Activated CD4-positive, alpha-beta memory T cell treated with anti-CD3 and anti-CD28 coated beads for 36 hours (primary cell): ENCODE measurements at places on chromosomes 12 and 14. TPM values are rescaled to one million over a fixed set of nuclear protein-coding genes. Genes with fewer than 3 reads are reported as not detected.

Gene PPP1R1A
- not detected for total RNA-seq

Gene HOXC11
- total RNA-seq = not detected

DNA sequence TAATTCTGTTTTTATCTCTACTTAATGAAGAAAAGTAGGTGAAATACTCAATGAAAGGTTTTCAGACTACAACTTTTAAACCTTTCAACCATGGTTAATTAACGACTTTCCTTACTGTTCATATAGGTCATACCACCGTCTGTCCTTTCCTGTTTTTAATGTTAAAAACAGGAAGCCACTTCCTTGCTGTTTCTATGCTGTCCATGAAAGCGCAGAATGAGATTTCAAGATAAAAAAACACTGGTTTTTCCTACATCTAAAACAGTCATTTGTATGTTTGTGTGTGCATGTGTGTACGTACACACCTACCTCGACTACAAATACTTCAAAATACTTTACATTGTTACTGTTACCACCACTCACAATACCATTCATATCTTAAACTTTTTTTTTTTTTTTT, 27.3 kb downstream of the SPTLC2 start:
- DNase-seq = no peak

DNA sequence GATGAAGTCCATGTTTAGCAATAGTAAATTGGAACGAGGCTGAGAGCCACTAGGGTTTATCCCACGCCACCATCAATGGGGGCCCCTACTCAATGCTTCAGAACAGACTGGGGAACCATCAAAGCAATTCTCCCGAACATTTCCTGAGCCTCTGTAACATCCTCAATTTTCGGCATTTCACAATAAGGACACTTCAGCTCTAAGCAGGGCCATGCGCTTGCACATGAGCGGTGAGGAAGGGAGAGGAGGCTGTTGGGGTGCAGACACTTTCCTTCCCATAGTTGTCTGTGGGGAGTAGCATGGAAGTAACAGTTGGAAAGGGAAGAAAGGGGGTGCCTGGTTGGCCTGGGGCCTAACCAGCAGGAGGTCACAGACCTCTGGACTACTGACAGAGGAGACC, 129.9 kb upstream of the PRMT8 start:
- DNase-seq = no peak

- DNase-seq = no peak
Measured at GRCh38 chr14:31435276-31435675, 14.9 kb upstream of the HEATR5A start.

- DNase-seq = no peak
Measured at GRCh38 chr14:83300476-83301064, 1766.9 kb upstream of the SEL1L start.

GRCh38 chr12:28014196-28014595, 41.7 kb upstream of the PTHLH start:
- no peak for DNase-seq

DNA sequence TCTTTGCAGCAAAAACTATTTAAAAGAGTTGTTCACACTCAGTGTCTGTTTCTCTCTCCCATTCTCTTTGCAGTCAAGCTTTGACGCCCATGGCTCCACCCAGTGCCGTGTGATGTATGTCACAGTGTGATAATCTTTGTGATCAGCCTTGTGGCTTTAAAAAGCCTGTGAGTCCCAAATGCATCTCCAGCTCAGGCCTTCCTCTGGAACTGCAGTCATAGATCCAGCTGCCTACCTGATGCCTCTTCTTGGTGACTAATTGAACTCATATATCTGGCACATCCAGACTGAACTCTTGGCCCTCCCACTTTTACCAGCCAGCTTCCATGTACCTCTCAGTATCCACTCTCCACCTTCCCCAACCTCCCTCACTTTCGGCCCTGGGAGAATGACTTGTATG, 182.8 kb upstream of the ARHGAP5 start:
- DNase-seq = no peak
